ENCODE measurements at places on chromosomes 2 and 18. TPM values are rescaled to one million over a fixed set of nuclear protein-coding genes. Genes with fewer than 3 reads are reported as not detected.

DNA sequence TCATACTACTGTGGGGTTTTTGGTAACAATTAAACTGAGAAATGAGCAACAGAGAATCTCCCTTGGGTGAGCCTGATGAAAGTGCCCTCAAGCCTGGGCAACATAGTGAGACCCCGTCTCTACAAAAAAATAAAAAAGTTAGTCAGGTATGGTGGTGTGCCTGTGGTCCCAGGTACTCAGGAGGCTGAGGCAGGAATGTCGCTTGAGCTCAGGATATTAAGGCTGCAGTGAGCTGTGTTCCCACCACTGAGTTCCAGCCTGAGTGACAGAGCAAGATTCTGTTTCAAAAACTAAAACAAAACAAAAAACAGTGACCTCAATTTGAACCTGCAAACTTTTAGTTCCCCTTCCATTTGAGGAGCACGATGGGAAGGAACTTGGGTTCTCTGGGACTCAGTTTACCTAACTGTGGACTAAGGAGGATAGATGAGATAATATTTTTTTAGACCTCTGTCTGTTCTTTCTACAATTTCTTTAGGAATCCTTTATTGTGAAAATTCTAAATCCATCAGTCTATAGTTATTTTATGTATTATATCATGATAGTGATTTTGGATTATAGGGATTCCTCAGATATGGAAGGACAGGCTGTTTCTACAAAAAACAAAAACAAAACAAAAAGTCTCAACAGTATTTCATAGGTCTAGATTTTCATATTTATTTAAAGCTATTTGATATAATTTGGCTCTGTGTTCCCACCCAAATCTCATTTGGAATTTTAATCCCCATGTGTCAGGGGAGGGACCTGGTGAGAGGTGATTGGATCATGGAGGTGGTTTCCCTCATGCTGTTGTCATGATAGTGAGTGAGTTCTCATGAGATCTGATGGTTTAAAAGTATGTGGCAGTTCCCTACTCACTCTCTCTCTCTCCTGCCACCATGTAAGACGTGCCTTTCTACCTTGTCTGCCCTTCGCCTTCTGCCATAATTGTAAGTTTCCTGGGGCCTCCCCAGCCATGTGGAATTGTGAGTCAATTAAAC lies 178.6 kb downstream of the MYCN start:
- no peak for DNase-seq

DNA sequence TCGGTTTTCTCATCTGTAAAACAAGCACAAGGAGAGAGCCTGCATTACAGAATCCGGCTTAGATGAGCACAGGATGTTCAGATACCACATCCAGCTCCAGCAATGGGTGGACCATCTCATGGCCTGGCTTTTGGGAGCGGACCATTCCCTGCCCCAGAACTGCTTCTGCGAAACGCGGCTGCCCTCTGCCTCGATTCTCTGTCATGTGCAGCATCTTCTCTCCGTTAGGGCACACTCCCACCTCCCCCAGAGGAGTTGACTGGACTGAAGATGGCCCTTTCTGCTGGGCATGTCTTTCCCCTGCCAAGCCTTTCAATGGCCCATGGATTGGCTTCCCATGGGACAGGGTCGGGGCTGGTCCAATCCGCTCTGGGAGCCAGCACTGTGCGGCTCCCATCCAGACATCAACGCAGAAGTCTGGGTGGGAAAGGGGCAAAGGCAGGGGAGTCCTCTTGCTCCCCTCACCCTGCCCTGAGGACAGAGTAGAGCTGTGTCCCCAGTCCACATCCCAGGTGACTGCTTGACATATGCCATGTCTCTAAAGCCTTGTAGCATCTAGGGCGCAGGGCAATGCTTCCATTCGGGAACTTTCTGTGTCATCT lies 14.3 kb upstream of the FAHD2A start:
- peak; percentile 44 for DNase-seq

DNA sequence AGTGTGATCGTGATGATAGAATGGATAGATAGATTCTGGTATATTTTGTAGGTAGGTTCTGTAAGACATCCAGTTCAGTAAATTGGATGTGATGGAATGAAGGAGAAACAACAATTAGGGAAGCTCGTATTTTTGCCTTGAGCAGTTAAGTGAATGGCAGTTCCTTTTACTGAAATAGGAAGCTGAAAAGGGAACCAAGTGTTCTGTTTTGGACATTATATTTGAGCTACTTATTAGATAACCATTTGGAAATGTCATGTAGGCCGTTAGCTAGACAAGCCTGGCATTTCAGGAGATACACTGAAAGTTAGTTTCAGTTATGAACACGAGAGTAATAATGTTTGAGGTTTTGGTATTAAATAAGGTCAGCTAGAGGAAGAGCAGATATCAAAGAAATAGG lies 41.5 kb downstream of the MARCHF7 start:
- no peak for DNase-seq

DNA sequence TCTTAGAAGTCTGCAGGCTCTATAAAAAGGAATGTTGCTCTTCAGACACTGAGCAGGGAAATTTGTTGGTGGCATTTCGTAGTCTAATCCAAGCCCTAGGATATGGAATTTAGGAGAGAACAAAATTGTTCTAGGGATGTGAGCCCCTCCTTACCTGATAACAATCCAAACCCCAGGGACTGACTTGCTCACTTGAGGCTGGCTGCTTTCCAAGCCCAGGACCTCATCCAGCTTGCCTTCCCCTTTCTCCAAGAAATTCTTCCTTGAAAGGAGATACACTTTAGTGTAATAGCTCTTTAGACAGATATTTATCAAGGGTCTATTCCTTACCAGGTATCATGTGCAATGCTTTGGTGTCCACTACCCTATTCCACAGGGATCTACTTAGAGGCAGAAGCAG lies 279.8 kb downstream of the C1D start:
- DNase-seq, result no peak

DNA sequence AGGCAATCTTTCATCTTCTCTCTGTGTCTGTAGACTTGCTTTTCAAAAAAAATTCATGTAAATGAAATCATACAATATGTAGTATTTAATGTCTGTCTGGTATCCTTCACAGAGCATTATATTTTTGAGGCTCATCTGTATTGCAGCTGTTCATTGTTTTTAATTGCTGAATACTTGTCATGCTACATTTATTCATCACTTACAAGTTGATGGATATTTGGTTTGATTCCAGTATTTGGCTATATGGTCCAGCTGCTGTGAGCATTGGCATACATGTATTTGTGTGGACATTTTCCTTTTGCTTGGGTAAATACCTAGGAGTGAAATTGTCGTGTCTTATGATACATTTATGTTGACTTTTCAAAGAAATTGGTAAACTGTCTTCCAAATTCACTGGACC lies 441.4 kb downstream of the DCDC2C start:
- DNase-seq, result no peak

DNA sequence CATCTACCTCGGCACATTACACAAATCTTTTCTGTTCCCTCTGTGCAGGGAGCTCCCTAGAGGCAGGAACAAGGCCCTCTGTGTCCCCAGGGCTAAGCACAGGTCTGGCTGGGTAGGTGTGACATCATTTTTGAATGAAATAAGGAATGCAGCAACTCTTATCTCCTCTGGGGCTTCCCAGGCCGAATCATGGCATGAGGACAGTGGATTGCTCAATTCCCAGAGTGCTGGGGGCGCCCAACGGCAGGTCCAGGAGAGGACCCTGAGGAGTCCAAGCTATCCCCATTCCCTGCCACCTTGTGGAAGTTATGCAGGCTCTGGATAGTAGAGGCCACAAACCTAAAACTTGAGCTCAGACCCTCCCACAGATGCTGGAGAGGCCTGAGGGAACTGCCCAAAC lies 158.0 kb upstream of the RAB6C start:
- DNase-seq, result no peak

DNA sequence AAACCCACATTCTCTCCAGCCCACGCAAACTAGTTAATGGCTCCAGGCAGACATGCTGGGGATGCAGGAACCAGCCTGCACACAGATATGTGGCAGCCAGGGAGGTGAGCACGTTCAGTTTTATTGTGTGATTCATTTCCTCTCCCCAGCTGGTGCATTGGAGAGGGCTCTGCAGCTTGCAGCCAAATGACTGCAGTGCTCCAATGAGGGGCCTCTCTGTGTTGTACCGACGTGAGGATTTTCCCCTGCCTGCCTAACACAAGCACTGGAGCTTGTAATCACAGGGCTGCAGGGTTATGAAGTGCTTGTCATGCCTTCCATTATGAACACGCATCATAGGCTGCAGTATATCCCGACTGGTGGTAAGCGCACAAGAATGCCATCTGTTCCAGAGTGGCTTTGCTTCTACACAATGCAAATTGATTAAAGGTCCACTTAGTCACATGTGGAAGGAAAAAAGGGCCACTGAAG lies 92.3 kb upstream of the THUMPD2 start:
- no peak for DNase-seq

DNA sequence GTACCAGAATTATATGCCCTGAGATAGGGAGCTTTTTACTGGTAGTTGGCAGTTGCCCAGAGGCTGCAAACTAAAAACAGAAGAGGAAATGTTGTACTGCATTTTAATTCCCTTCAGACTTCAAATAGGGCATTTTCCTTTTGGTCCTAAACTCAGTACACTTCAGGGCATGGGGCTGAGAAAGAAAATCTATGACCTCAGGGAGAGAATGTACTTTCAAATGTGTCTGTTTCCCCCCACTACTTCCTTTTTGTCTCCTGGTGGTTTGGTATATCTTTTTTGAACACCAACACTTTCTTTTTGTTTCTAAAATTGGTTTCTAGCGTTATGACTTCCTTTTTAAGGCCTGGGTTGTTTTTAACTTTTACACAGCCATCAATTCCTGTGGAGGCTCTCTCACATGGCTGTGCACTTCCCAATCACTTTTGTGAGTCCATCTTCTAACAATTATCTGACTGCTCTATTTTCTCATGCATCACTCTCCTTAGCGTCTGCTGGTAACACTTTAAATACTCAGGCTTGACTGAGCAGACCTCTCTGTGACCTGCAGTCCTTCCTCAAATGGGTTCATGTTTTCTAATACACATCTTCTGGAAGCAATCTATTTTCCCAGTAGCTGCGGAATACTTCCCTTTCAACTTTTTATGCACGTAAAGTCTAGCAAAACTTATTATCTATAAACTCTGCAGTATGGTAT lies 596.0 kb downstream of the LRP1B start:
- no peak for DNase-seq

GRCh38 chr18:68937029-68937599 lies 139.2 kb downstream of the CCDC102B start:
- DNase-seq, result no peak

DNA sequence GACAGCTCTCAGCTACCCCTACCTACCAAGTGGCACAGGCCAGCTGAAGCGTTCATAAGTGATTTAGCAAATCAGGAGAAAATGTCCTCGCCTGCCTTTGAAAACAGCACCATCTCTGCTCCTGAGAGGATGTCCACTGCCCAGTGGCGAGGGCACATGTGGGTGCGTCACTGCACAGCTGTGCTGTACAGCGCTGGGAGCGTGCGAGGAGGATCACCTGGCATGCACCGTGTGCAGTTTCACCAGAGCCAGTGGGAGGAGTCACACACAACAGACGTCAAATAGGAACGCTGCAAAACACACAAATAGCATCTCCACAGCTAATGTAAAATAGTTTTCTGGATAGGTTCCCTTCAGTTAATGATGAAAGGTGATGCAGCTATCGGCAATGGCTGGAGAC lies 154.1 kb downstream of the HDAC4 start:
- DNase-seq, result no peak

GRCh38 chr2:192696857-192697256 lies 502.1 kb upstream of the TMEFF2 start:
- no peak for DNase-seq

DNA sequence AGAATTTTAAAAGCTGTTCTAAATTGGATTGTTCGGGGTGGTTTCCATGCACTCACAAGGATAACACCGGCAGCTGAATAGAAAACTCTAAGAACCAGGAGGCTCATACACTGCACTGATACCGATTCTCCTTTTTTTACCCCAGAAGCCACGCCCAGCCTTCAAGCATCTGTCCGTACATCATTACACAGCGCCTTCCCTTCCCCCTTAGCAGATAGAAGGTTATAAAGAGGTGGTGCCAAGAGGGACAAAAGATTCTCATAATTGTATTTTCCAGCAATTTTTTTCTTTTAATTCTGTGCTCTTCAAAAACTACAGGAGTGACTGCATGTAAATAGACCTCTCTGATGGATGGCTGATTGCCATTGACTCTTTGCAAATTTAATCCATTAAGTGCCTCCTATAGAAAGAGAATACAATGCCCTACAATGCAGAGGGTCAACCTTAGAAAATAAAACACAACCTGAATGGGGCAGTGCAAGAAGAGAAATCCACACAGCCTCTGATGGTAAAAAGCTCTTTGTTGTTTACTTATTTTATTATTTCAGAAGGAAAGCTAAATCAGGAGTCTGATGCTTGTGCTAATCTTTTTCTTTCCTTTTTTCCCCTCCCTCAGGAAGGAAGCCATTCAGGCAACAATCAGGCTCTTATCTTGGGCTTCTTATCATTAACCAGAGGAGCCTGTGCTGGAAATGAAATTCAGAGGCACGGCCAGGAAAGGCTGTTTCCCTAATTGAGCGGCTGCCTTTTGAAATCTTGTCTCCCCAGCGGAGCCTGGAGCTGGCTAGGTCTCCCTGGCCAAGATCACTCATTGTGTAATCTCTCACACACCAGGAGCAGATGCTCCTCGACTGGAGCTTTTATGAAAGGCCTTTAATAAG lies 198.9 kb upstream of the NABP1 start:
- no peak for DNase-seq

GRCh38 chr2:11270891-11271290 lies 73.5 kb downstream of the ROCK2 start:
- DNase-seq, result no peak

Gene ASB18
- total RNA-seq, result not detected

Gene MLPH
- 6.0 TPM for total RNA-seq

Gene ACTG2
- total RNA-seq, result 2,422 TPM

Gene RIT2
- not detected for total RNA-seq

Gene MARCO
- total RNA-seq, result 78.2 TPM

Gene KLF7
- 64.5 TPM for total RNA-seq

Data from posterior vena cava (tissue), 2 donors.